ENCODE measurements at places on chromosomes 5 and 9. TPM values are rescaled to one million over a fixed set of nuclear protein-coding genes. Genes with fewer than 3 reads are reported as not detected.

Gene LURAP1L
- total RNA-seq, result 29.2 TPM

DNA sequence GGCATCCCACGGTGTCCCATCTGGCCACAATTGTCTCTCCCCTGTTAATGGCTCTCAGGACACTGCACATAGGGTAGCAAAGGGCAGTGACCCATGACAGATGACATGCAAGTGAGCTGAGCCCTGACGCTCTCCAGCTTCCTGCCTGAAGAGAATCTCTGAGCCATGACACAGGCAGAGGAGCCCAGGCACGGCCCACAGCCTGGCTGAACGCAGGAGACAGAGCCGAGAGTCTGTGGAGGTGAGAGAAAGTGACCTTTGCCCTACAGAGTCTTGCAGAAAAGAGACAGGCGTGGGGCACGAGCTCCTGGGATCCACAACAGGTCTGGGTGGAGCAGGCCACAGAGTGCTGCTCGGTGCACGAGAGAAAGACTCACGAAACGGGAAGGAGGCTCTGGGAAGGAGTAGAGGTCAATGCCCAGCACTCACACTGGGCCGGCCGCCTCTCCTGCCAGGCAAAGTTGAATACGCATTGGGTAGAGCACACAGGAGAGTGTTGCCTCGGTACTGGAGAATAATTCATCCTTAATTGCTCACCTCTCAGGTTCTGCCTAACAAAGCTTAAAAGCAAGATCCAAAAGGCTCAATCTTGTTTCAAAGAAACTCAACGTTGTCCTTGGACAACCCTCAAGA, 90.3 kb downstream of the MRPL36 start:
- peaks cover 18% of the 10 kb centered on the region for H3K27me3 ChIP-seq
- DNase-seq, result no peak
- H3K4me1 ChIP-seq, result no peaks in the 10 kb centered on the region
- H3K27ac ChIP-seq, result no peak overlapping the region
- H3K36me3 ChIP-seq, result no peaks in the 10 kb centered on the region
- H3K4me3 ChIP-seq, result no peak overlapping the region

DNA sequence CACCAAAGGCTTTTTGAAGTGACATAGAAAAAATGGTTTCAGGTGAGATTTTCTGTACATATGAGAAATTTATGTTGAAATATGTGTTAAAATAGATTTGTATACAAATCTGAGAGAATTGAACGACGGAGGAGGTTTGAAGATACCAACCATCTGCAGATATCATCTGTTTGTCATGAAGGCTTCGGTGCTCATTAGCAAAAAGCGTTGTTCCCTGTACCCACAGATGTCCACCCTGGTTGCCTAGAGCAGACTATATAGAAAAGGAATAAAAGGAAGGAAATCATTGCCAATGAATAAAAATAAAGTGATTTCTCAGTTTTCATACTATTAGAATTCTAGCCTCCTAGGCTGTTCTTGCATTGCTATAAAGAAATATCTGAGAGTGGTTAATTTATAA, 2262.8 kb upstream of the ACO1 start:
- no peak overlapping the region for H3K4me3 ChIP-seq
- DNase-seq, result no peak
- no peak overlapping the region for H3K27ac ChIP-seq
- no peaks in the 10 kb centered on the region for H3K27me3 ChIP-seq

GRCh38 chr5:102040326-102040725, 255.8 kb downstream of the SLCO4C1 start:
- DNase-seq, result no peak
- H3K27ac ChIP-seq, result no peak overlapping the region
- no peaks in the 10 kb centered on the region for H3K4me1 ChIP-seq
- no peaks in the 10 kb centered on the region for H3K36me3 ChIP-seq
- no peak overlapping the region for H3K4me3 ChIP-seq

DNA sequence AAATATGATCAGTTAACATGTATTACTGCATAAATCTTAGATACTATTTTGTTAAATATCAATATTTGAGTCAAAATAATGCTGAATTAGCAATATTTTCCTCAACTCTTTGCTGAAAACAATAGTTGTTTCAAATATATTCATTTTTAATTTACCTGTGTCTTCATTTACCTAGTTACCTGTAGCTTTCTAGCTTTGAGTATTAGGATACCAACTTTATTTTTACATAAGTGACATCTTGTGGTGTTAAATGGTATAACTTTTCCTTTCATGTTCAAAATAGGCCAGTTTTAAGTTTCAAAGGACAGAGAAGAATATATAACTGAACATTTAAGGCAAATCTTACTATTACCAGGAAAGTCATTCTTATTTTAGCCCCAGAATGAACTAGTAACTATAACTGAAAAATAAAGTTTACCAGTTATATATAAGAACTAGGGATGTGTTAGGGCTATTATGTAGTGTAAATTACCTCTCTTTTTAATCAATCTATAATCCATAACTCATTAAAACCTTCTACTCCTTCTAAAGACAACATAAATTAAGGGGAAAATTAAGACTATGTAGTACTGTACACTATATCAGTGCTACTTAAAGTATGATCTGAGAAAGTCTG, 25.3 kb downstream of the AP3B1 start:
- peaks cover 29% of the 10 kb centered on the region for H3K36me3 ChIP-seq
- no peaks in the 10 kb centered on the region for H3K4me1 ChIP-seq
- H3K4me3 ChIP-seq, result no peak overlapping the region
- no peak for DNase-seq
- no peak overlapping the region for H3K27ac ChIP-seq
- no peaks in the 10 kb centered on the region for H3K27me3 ChIP-seq

DNA sequence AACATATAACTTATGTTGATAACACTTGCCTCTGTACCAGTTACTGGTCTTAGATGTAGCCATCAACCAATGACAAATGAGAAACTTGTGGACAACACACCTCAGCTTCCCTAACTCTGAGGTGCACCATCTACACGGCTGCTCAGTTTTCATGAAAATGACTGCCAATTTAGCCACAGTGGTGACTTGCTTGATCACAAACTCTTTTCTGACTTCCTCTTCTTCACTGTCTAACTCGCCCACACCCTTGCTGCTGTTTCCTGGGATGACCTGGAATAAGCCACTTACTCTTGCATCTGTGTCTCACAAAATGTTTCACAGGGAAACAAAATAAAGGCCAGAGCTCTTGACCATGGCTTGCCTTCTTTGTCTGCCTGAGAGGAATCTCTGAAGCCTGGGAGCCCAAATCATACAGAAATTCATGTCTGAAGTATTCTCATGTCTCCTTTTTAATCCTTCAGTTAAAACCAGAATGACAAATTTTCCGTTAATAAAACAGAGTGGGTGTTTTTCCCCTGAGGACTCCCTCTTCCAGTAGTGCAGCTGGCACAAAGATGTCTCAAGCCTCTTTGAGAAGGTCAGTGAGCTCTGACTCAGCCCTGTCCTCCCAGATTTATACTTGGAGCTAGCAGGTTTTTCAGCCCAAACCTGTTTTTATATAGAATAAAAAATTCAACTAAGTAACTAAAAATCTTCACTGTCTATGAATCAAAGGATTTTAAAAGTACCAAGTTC, 126.5 kb upstream of the PAM start:
- no peaks in the 10 kb centered on the region for H3K36me3 ChIP-seq
- H3K4me3 ChIP-seq, result no peak overlapping the region
- H3K27me3 ChIP-seq, result no peaks in the 10 kb centered on the region
- no peak for DNase-seq
